Testis (tissue), 5 donors: ENCODE measurements at places on chromosomes 7 and 10.

- peak; percentile 93 for DNase-seq
Measured at GRCh38 chr7:674454-675410, 51.8 kb upstream of the DNAAF5 start.

- peak; percentile 17 for DNase-seq
Measured at GRCh38 chr10:104880624-104881398, 239.7 kb downstream of the SORCS3 start.

- no peak for DNase-seq
Measured at GRCh38 chr10:36391405-36391804, 734.0 kb upstream of the ANKRD30A start.

GRCh38 chr10:613271-614138 lies 76.0 kb downstream of the DIP2C start:
- no peak for DNase-seq

DNA sequence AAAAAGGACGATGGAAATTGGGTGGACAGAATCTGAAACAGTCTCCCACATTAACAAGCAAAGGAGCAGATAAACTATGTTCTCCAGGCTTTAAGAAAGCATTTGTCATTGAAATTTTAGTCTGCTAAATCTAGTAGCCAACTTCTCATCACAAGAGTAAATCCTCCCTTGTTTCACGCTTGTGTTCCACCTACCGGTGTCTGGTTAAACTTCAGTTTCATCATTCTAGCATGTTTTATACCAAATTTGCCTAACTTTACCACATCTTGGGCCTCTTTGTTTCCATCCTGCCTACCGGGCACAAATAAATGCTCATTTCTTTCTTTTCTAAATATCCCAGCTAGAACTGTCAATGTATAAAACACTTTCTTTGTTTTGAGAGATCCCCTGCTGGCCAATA lies 5.8 kb downstream of the LIPA start:
- DNase-seq, result no peak

- DNase-seq, result no peak
Measured at GRCh38 chr7:159210581-159211235, 66.0 kb upstream of the VIPR2 start.

GRCh38 chr7:15042285-15043065 lies 139.9 kb upstream of the DGKB start:
- DNase-seq, result no peak

GRCh38 chr10:7033031-7033430 lies 377.8 kb downstream of the SFMBT2 start:
- no peak for DNase-seq

DNA sequence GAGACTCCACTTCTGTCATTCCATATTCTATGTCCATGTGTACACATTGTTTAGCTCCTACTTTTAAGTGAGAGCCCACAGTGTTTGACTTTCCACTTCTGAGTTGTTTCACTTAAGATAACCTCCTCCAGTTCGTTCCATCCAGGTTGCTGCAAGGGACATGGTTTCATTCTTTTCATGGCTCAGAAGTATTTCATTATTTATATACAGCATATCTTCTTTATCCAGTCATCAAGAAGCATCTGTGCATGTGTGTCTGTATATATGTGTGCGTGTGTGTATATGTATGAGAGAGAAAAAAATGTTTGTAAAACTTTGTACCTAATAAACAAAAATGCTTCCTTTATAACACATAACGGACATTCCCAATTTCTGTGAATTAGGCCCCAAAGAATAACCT lies 6.2 kb downstream of the SEC61A2 start:
- DNase-seq, result no peak

DNA sequence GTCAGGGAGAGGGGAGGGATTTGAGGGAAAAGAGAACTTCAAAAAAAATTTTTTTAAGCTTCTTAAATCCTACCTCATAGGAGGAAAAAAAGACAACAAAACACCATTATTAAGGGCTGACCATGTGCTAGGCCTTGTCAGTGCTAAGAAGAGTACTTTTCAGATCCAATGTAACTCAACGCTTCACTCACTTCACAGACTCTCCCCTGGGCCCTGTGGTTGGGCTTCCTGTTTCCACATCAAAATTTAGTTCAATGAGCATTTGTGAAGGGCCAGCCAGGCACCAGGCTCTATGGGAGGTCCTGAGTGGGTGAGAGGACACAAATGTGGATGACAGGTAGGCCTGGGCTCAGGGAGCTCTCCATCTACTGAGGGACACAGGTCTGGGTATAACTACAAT lies 249.8 kb downstream of the PTEN start:
- DNase-seq, result no peak

DNA sequence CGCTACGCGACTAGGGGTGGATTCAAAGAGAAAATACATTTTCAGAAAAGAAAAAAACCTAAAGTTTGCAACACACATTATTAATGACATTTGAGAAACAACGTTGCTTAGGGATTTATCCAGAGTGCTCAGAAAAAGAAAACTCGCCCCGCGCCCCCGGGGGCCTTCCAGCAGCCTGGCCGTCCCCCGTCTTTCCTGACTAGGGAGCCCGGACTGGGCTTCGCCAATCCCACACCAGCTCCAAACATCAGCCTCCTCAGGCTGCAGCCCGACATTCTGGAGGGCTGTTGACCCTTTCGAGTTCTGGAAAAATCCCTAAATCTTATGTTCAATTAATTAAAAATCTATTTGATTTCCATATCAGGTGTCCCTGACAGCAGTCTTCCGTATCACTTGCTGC lies 48.6 kb downstream of the CLEC2L start:
- no peak for DNase-seq

- peak; percentile 22 for DNase-seq
Measured at GRCh38 chr7:84025332-84025927, 169.2 kb downstream of the SEMA3A start.

DNA sequence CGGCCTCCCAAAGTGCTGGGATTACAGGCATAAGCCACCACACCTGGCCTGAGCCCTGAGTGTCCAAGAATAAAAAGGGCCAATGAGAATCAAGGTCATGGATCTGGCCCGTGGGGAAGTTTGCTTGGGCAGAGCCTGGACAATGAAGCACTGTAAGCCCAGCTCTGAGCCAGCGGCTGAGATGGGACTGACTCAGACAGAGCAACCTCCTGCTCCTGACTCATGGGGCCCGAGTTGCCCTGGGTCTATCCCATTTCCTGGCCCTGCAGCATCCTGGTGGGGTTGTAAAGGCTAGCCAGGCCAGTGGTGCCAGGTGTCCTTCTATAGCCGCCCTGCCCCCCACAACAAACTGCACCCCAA lies 5.2 kb upstream of the MYH16 start:
- peak; percentile 64 for DNase-seq

GRCh38 chr7:135862586-135863340 lies 114.2 kb upstream of the FAM180A start:
- peak; percentile 71 for DNase-seq

GRCh38 chr10:59018977-59019376 lies 157.5 kb upstream of the PHYHIPL start:
- no peak for DNase-seq

DNA sequence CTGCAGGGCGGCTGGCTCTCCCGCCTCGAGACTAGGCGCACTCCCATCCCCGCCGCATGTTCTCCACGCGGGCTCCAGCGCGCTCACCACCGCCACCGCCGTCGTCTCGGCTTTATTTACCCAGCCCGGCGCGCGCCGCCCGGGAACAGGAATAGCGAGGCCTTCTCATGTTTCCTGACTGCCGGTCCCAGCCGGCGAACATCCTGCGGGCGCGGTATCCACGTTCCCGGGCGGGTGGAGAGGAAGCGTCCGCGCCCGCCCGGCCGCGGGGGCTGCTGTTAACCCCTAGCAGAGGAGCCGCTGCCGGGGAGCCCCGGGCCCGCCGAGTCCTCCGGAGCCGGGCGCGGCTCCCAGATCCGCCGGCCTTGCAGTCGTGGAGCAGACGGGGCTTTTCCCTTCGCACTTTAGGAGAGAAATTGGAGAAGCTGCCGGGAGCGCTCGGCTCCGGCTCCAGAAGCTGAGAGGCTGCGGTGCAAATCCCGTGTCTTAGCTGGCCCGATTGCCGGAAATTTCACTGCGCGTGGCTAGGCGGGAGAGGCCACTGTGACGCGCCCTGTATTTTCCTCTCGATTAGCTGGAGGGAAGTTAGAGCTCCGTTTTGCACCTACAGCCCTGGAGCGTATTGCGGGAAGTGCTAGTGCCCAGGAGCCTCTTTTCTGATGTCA lies at the start of gene MKX:
Gene MKX, minus strand, starts transcription at position 88 of the 665 bp plus-strand sequence. CDS start 2,404 bp downstream, outside the sequence.
- peak; percentile 22 for DNase-seq

DNA sequence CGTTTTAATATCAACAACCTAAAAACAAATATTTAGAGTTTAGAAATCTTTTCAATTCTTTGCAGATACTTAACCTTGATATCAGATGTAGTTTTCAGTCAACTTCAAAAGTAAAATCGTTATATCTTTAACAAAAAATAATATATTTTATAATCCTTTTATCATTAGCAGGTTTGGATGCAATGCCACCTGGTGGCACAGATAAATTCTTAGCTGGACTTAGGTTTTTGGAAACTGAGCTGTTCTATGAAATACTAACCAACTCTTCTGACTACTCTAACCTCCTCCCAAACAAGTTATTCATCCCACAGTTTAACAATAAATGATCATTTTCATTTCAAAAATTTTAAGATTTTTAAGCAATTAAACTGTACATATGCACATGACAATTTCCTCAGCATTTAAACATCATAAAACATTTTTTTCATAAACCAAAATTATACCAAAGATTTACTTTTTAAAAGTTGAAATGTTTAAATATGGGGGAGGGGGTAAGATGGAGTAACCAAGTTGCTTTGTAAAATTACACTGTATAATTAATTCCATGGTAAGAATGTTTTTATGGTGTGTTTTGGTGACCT lies 56.9 kb downstream of the HIBADH start:
- no peak for DNase-seq
